ENCODE measurements at places on chromosomes 3 and 15.
A peak's percentile ranks its signal among the peaks of the same experiment; 100 is the strongest.

DNA sequence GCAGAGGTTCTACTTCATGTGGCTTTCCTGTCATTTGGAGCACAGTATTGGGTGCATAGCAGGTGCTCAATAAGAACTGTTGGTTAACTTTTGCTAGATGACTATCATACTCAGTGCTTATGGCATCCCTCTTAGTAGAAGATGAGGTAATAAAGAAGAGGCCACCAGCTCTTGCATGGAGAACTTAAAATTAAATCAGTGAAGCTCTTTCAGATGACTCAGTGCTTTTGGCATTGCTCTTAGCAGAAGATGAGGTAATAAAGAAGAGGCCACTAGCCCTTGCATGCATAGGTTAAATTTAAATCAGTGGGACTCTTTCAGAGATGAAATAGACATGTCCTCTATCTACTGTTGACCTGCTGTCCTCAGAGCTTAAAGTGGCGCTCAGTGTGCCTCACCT is 109.4 kb upstream of the FGF7 start:
- DNase-seq, result no peak

GRCh38 chr3:167872941-167873340 is 137.4 kb downstream of the SERPINI1 start:
- DNase-seq, result no peak

- DNase-seq, result no peak
These were observed 1.1 kb upstream of the NR2C2 start for GRCh38 chr3:14946236-14946635.

- DNase-seq, result no peak
These were observed 1.9 kb downstream of the TBC1D2B start for GRCh38 chr15:78075490-78076230.

DNA sequence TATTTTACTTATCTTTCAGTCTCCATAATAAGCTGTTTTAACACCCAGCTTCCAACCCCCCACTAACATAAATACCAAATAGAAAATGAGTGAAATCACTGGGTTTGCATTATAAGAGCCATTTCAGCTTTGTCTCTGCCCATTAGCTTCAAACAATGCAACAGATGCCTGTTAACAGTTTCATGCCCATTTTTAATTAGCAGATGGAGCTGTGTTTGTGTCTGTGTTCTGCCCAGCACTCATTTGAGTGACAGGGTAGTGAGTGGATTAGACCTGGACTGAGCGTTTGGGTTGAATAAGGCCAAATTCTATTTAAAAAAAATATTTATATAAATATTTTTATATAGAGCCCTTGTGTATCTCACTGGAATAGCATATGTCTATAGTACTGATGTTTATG is 7.4 kb downstream of the RAB8B start:
- no peak for DNase-seq

DNA sequence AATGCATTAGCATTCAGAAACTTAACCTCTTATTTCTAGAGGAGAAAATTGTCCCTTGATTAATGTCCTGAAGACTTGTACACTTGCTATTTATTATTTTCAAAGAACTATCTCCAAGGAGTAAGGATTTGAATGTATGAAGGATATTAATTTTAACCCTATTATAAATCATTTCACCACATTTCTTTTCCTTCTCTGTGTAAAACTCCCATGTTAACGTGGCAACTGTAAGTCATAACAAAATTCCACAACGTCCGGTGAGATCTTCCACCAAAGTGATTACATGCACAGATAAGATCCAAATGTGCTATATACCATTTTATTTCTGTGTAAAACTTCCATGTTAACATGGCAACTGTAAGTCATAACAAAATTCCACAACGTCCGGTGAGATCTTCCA is 229.1 kb upstream of the ARHGEF26 start:
- no peak for DNase-seq

DNA sequence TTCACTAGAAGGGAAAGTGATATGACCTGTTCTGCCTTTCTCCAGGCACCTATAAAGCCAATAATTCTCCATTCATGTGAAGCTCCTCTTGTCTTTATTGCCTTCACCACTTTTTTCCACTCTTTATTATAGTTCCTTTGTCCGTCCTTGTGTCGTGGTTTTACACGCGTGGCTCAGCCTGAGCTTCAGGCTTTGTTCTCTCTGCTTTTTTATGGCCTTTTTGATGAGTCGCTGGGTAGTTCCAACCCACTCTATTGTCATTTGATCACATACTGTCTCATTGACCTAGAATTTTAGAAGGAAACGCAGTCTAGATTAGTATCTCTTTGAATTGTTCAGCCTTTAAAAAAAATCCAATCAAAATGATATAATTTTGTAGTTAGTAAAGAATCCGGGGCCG is 403.2 kb downstream of the PTPRG start:
- DNase-seq, result no peak

GRCh38 chr15:74870436-74871215 is 2.5 kb downstream of the SCAMP2 start:
- peak; percentile 91 for DNase-seq

- DNase-seq, result no peak
These were observed 10.9 kb downstream of the AMOTL2 start for GRCh38 chr3:134363381-134363755.

DNA sequence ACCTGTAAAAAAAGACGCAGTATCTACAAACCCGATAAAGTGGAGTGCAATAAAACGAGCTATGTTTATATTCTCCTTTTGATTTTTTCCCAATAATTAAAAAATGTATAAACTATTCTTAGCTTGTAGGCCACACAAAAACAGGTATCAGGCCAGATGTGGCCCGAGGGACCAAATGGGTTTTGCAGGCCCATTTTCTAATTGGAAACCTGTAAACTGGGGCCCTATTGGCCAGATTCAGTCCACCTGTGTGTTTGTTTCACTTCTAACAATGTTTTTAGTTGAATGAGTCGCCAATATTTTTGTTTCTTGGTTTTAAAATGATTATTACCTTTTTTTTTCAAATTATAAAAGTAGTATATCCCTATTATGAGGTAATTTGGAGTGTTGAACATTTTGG is 29.7 kb downstream of the ZBTB38 start:
- DNase-seq, result no peak

GRCh38 chr3:30518181-30518864 is 88.1 kb upstream of the TGFBR2 start:
- DNase-seq, result no peak

GRCh38 chr15:85492406-85492805 is 112.0 kb downstream of the AKAP13 start:
- DNase-seq, result no peak

- no peak for DNase-seq
These were observed 33.0 kb upstream of the VILL start for GRCh38 chr3:37957539-37957936.

DNA sequence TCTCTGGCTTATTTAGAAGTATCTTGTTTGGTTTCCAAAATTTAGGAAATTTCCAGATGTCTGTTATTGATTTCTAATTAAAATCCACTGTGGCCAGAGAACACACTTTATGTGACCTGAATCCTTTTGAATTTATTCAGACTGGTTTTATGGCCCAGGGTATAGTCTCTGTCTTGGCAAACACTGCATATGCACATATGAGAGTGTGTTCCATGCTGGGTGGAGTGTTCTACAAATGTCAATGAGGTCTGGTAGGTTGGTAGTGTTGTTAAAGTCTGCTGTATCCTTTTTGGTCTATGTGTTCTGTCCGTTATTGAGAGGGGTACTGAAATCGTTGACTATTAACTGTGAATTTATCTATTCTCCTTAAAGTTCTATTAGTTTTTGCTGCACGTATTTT is 30.2 kb downstream of the PGPEP1L start:
- no peak for DNase-seq

DNA sequence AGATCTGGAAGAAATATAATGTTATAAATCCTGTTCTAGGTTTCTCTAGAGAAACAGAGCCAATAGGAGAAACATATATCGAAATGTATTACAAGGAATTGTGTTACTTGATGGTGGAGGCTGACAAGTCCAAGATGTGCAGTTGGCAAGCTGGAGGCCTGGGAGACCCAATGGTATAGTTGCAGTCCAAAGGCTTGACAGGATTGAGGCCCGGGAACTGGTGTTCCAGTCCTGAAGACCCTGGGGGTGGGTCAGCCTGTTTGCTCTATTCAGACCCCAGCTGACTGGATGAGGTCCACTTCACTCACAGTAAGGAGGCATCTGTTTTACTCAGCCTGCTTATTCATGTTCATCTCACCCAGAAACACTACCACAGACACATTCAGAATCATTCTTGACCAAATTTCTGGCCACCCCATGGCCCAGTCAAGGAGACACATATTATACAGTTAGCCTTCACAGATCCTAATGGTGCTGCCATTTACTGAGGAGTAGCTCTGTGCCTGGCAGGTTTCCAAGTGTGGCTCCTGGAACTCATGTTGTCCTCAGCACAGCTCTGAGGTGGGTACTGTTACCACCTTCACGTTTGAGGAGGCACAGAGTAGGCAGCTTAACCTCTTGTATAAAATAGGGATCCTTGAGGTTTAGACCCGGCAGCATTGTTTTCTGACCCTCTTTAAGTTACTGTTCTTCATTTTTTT is 3.7 kb downstream of the TRAK1 start:
- no peak for DNase-seq

DNA sequence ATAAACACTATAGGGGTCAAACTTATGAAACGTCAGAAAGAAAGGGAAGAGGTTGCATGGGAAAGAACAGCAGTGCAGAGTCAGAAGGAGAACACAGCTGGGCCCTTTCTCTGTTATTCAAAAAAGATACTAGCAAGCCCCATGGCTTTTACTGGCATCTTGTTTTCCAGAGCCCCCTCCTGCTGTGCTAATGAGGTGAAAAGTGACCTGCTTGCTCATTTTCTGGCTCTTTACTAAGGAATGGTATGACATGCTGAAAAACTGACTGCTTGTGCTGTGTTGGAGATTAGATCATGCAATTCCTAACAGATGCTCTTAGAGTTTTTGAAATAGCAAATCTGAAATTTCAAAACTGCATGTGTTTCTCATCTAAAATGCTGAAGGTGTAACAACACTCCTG is 541.6 kb upstream of the ALCAM start:
- DNase-seq, result no peak

DNA sequence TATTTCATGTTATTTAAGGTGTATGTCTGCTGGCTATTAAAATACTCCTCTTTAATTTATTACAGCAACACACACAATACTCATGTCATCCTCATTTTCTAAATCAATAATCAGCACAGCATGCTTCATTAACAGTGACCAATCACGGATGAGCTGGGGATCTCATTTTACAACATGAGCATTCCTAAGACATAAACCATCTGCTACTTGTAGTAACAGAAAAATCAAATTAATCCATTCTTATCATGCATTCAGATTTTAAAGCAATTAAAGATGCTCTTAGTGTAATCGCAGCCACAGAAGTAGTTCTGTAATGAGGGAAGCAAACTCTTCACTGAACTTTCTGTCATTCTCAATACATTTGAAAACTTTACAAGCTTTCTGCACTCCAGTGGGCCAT is 191.1 kb downstream of the TBC1D5 start:
- DNase-seq, result no peak

- no peak for DNase-seq
These were observed 28.0 kb upstream of the RAB11A start for GRCh38 chr15:65841121-65841930.

DNA sequence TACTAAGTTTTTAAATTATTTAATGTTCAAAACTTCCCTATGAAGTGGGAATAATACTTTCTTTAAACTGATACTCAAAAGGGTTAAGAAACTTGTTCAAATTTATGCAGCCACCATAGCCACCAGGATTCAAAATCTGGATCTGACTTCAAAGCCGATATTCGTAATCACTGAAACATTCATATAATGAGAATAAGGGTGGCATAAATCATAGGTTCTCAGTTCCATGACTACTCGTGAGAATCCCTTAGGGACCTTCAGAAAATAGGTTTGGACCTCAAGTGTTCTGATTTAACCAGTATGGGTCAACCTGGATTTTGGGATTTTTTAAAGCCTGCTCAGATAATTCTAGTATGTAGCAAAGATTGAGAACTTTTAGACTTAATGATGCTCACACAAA is 160.6 kb downstream of the RBMS3 start:
- no peak for DNase-seq

DNA sequence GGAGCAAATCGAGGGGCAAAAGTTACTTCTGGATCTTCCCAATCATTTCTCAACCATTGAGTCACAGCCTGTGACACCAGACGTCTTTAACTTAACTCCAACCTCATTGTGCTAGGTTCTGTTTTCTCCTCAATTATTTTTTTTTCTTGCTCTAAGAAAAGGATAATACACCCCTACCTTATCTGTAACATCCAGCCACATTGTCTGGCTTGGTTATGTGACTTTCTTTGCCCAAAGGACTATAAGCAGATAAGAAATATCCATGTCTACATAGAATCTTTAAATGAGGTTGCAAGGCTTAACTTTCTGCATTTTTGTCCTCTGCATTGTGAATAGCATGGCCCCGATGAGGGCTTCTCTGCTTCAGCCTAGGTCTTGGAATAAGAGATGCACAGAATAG is 782.4 kb upstream of the CFAP20DC start:
- DNase-seq, result no peak

DNA sequence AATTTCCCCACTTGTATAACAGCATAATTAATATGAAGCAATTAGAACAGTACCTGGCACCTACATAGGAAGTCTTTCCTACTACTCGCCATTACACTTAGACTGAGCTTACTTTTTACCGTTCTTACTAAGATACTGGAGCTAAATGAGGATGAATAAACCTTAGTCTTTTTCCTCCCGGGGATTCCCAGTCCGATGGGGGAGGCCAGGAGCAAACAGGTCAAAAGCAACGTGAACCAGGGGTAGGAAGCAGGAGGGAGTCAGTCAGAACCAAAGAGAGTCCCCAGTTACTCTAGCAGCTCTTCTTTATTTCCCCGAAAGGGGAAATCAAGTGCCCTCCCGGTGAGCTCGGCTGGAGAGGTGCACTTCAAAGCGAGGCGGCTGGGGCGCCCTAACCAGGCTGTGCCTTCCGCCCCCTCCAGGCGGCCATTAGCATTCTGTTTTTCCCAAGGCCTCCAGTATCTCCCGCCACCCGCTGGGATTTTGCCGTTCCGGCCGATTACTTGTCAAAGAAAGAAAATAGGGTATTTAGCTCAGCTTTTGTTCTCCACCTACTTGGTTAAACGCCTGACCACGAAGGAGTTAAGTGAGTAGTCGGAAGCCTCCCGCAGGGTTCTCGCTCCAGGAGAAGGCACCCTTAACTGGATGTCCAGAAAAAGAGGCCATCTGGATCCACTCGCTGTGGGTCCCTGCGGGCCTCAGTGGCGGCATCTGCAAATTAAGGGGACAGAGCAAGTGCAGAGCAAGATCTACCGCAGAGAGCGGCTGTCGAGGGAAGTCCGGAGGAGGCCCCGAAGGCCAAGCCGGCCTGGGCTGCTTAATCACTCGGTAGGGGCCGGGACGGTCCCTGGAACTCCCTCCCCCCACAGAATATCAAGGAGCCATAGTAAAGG is 6.3 kb upstream of the EOMES start:
- DNase-seq, result no peak

- DNase-seq, result no peak
These were observed 37.0 kb downstream of the RASA2 start for GRCh38 chr3:141523615-141524375.

- no peak for DNase-seq
These were observed 127.6 kb downstream of the SOX2 start for GRCh38 chr3:181839039-181839915.
